ENCODE measurements at places on chromosomes 7 and 10.

GRCh38 chr10:44046605-44047004, 338.3 kb downstream of the CXCL12 start:
- no peak for DNase-seq

DNA sequence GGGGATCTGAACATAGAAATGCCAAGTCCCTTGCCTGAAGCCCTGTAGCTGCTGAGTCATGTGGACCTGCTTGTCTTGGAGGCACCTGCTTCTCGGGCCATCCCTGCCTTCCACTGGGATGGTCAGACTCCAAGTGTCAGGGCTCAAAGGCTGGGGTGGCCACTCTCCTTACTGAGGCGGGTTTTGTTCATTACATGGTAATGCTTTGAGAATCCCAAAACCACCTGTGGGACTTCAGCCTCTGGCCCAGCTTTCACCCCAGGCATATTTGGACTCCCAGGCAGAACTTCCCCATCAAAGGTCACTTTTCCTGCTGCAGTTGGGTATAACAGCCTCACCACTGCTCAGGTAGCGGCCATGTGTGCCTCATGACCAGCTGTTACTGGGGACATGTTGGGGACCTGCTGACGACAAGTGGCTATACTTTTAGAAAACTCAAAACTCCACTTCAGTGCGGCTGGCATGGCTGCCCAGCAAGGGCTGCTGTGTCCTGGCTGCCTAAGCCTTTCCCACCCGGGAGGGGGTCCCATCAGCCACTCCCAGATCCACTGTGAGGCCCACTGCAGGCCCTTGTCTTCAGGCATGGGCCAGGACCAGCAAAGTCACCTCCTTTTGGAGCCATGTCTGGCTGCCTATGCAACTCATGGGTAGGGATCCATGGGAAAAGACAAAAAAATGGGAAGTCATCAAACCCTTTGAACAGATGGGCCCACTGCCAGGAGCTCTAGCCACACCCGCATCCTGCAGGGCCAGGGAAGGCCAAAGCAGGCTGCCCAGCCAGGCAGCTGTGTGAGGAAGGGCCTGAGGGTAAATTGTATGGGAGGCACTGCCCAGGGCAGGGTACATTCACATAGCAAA, 96.7 kb downstream of the ARHGAP22 start:
- DNase-seq, result no peak

DNA sequence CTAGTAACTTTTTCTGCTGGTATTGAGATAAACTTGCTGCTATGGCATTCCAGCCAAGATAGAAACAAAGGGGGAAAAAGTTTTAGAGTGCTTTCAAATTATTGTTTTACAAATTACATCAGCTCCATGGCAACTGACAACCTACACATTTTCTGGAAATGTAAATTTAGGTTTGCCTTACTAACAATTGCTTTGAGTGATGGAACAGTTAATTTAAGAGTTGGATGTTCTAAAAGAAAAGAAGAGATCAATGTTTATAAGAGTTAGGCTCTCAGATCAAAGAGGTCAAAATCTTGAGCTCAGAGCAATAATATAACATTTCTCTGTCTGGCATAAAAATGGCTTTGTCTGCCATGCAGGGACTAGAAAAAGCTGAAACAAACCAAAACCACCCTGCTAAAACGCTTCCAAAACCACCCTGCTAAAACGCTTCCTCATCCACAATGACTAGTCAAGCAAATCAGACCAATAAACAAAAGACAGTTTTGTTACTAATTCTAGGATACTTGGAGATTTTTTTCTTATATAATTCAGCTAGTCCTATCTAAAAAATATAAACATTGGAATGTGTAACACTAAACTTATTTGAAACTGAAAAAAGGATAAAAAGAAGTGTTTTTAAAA, 32.3 kb downstream of the ORC5 start:
- DNase-seq, result no peak

DNA sequence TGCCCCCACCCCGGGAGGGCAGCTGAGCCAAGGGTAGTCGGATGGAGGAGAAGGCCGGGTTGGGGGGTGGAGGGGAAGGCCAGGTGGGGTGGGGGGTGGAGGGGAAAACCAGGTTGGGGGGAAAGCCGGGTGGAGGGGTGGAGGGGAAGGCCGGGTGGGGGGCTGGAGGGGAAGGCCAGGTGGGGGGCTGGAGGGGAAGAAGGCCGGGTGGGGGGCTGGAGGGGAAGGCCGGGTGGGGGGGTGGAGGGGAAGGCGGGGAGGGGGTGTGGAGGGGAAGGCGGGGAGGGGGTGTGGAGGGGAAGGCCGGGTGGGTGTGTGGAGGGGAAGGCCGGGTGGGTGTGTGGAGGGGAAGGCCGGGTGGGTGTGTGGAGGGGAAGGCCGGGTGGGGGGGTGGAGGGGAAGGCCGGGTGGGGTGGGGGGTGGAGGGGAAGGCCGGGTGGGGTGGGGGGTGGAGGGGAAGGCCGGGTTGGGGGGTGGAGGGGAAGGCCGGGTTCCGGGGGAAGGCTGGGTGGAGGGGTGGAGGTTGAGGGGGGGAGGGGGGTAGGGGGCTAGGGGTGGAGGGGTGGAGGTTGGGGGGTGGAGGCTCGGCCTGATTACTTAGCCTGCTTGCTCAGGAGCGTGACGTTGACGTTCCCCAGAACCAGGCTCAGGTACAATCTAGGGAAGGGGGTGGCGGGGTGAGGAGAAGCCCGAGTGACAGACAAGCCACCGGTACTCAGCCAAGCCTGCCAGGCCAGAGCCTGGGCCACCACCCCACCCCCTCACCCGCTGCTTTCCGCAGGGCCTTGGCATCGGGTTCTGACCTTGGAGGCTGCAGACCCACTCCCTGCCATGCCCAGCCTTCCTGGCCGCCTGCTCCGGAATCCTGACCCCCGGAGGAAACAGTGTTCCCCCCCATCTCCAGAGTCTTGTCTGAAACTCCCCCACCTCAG, 5.6 kb downstream of the TMEM120A start:
- no peak for DNase-seq

- no peak for DNase-seq
Measured at GRCh38 chr10:98563811-98564210, 117.1 kb upstream of the HPS1 start.

- DNase-seq, result no peak
Measured at GRCh38 chr10:24652381-24652957, 71.2 kb downstream of the ARHGAP21 start.

GRCh38 chr7:29214056-29214455, 19.5 kb downstream of the CHN2 start:
- no peak for DNase-seq

DNA sequence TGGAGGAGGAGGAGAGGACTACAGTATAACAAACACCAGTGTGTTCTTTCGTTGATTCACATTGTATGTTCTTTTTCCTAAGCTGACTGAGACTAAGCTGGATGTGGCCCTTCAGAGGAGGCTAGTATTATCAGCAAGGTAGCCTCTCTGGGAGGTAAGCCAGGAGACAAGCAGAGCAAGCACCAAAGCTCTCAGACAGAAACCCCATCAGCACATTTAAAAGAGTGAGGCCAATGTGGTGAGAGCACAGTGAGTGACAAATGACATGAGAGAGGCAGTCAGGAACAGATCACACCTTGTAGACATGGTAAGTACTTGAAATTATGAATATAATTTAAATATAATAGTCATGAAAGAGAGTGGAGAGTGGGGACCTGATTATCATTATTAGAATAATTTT, 107.6 kb downstream of the KMT2C start:
- DNase-seq, result no peak

- no peak for DNase-seq
Measured at GRCh38 chr7:101804088-101804963, 13.1 kb upstream of the CUX1 start.

GRCh38 chr10:97038688-97039087, 147.1 kb downstream of the SLIT1 start:
- DNase-seq, result no peak

DNA sequence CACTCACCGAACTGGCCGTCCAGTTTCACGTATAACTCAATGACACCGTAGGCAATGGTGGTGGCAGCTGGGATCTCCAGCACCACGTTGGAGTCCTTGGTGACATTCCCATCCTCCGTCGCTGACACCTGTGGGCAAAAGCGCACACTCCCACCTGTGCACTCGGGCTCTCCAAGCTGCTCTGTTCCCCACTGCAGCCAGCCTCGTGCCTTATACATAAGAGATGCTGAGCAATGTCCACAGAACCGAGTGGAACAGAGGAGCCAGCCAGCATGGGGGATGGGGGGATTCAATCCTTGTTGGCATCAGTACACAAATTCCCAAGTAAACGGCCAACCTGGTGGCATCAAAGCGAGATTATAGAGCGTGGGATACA, 40.0 kb downstream of the GSDME start:
- no peak for DNase-seq

DNA sequence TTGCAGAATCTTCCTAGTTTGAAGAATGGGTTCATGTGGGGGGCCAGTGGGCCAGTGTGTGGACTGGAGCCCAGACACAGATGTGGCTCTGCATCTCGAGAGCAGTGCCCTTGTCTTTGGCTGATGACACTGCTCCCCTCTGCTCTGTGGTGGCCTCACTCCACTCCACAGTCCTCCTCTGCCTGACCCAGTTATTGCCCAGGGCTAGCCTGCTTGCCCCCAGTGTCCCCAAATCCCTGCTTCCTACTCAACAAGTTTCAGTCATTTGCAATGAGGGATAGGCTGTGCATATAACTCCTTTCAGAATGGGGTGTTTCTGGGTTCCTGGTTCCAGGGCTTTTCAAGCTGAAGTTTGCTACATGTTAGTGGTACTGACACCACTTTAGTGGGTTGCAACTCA, 177.5 kb downstream of the SNX10 start:
- DNase-seq, result no peak

GRCh38 chr10:124092250-124092859, 1.0 kb downstream of the CHST15 start:
- no peak for DNase-seq

DNA sequence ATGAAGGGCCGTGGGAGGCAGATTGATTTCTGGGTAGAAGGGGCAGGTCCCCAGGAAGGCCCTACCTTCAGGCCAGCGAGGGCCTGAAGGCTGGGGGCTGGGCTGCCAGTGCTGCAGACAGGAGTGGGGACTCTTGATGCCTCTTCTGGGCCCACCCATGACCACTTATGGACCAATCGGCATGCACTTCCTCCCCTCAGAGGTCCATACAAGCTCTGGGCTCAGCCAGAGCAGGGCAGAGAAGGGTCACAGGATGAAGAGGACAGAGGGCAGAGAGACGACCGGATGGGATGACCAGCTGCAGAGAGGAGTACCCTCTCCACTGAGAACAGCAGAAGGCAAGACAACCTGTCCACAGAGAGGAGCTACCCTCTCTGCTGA, 120.1 kb downstream of the DYNC2I1 start:
- no peak for DNase-seq

- DNase-seq, result no peak
Measured at GRCh38 chr10:58275908-58276307, 6.9 kb downstream of the CISD1 start.

- no peak for DNase-seq
Measured at GRCh38 chr7:7103343-7104313, 78.7 kb upstream of the C1GALT1 start.

DNA sequence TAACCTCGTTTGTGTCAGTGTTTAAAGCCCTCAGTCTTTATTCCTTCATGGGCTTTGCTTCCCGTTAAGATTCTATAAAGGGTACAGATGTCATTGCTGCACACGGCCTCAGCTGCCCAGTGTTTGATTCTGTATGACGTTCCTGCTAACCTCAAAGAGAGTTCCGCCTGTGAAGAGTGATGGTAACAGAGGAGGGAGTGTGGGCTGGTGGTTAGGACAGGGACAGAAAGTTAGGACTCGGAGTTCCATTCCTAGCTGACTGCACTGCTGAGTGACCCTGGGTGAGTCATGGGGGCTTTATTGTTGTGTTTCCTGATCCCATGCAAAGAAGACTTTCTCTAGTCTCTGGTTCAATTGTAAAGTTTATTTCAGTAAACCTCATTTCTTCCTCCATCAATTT, 227.1 kb downstream of the DYNC1I1 start:
- no peak for DNase-seq

GRCh38 chr10:120806081-120806480, 45.1 kb upstream of the WDR11 start:
- no peak for DNase-seq

- DNase-seq, result no peak
Measured at GRCh38 chr10:11560076-11560709, 51.3 kb downstream of the USP6NL start.

DNA sequence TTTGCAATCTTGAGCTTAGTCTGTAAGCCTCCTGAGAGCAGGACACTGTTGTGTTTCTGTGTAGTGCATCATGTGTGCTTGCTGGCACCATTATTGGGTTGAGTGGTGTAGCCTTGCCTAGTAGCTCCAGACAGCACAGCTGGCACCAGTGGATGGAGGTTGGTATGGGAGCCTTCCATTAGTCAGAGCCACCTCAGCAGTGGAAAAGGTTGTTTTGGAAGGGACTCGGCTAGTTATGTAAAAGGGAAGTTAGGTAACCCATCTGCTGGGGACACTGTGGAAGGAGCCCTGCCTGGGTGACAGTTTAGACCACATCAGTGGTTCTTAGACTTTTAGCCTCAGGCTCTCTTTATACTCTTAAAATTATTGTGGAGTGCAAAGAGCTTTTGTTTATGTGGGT, 16.3 kb downstream of the MINDY4 start:
- no peak for DNase-seq

DNA sequence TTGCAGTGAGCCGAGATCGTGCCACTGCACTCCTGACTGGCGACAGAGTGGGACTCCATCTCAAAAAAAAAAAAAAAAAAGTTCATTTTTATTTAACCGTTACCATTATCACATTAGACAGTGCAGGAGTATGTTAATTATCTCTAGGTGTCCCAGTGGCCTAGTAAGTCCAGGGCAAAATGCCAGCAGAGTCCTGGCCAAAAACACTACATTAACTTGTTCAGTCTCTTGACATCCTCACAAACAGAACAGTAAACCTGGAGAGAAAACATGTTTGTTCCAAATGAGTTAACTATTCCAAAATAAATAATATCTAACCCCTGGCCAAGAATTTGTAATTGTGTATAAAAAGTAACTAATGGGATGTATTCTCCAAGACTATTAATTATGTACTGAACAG, 43.2 kb downstream of the PTPRZ1 start:
- no peak for DNase-seq

GRCh38 chr10:72334196-72334824, 20.4 kb downstream of the DNAJB12 start:
- no peak for DNase-seq

GRCh38 chr10:60650378-60650800, 127.9 kb upstream of the CDK1 start:
- DNase-seq, result no peak

GRCh38 chr10:12852687-12853086, 148.8 kb downstream of the CCDC3 start:
- no peak for DNase-seq

DNA sequence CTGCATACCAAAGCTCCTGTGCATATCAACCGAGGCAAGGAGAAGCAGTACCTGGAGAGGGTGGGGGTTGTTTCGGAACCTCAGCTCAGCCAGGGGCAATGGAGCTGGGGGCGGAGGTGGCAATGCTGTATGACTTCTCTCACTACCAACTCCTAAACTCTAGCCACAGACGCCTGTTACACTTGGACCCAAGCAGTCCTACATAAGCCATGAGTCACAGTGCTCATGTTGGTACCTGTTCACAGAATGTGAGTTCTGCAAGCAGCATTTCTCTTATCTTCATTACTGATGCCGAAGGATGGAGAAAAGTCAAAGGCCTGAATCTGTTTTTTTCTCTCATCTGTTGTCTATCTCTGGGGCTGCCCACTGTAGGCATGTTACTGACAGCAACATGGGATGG, 3.2 kb upstream of the RAB18 start:
- DNase-seq, result no peak

- DNase-seq, result no peak
Measured at GRCh38 chr10:110527731-110528171, 30.0 kb downstream of the DUSP5 start.

- DNase-seq, result no peak
Measured at GRCh38 chr7:2325162-2325561, 10.9 kb upstream of the SNX8 start.

GRCh38 chr7:116698930-116699721, 27.1 kb downstream of the MET start:
- no peak for DNase-seq
